ENCODE measurements at places on chromosomes 11 and 22.

GRCh38 chr22:39013942-39014722 lies at the start of gene APOBEC3C:
Gene APOBEC3C, plus strand, starts transcription at chr22:39014257. Its CDS starts 106 bp downstream, at chr22:39014363.
- no peak for DNase-seq

DNA sequence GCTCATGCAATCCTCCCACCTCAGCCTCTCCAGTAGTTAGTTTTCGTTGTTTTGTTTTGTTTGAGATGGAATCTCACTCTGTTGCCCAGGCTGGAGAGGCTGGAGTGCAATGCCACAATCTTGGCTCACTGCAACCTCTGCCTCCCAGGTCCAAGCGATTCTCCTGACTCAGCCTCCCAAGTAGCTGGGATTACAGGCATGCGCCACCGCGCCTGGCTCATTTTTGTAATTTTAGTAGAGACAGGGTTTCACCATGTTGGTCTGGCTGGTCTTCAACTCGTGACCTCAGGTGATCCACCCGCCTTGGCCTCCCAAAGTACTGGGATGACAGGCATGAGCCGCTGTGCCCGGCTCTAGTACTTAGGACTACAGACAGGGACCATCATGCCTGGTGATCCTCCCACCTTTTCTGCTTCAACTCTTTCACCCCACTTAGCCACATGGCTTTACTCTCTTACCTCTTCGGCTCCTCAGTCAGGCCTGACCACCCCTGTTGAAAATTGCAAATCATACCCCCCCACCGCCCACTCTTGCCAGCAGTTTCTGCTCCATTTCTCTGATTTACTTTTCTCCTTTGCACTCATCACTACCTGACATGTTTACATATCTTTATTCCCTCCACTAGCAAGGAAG lies 157.1 kb upstream of the GRK3 start:
- DNase-seq, result no peak

- no peak for DNase-seq
Measured at GRCh38 chr11:112656772-112657428, 304.3 kb upstream of the NCAM1 start.

GRCh38 chr11:70785372-70785771 lies 387.0 kb downstream of the CTTN start:
- no peak for DNase-seq

DNA sequence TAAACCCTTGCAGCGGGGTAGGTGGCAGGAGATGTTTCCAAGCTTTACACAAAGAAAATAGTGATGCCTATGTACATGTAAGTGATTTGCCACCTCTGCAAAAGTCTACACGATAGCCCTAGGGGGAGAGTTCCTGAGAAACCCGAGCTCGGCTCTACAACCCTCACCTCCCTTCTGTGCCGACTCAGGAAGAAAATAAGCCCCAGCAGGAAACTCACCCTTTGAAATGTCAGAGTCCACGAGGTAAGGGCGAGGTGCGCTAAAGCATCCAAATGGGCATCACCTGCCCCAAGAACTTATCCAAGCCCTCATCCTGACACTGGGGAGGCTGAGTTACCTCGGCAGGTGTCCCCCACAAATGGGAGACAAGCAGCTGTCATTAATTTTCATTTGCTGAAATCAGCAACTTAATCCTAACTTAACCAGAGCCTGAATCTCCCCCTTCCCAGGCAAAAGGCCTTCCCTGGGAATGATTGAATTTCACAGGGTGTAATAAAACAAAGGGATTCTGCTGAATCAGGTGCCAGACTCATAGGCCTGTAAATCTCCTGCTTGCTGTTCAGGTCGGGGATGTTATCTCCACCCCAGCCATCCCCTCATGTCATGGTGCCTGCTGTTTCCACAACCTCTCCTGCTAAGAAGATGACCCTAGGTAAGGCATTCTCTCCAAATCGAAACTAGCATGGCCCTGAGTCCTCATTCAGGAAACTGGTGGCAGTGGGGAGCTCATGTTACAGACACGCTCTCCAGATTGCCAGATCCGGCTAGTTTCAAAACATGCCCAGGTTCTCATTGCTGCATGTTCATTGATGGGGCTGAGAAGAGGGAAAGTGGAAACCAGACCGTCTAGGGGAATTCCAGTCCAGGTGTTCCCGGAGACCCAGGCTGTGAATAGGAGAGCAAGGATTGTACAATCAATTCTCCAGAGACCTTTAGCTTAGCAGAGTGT lies 105.3 kb upstream of the KIRREL3 start:
- no peak for DNase-seq

GRCh38 chr22:38943201-38943600 lies 14.2 kb upstream of the APOBEC3A start:
- DNase-seq, result no peak

- no peak for DNase-seq
Measured at GRCh38 chr11:44943118-44943517, 7.6 kb downstream of the TP53I11 start.

DNA sequence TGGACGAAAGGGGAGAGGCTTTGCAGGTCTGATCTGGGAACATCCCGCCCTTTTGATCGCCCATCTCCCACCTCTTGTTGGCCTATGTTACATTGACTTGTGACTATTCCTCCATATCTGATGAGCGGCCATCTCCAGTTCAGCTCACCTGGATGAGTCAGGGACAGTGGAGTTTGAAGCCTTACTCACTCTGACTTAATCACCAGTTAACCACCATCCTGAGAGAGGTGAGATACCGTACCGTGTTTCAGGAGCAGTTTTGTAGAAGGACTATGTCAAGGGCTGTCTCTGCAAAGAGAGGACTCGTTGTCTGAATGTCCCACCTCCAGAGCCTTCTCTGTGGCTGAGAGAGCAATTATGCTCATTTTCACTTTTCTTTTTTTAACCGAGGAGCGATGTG lies 771.7 kb downstream of the NTM start:
- no peak for DNase-seq

GRCh38 chr11:61716478-61717285 lies 35.8 kb upstream of the MYRF start:
- no peak for DNase-seq

DNA sequence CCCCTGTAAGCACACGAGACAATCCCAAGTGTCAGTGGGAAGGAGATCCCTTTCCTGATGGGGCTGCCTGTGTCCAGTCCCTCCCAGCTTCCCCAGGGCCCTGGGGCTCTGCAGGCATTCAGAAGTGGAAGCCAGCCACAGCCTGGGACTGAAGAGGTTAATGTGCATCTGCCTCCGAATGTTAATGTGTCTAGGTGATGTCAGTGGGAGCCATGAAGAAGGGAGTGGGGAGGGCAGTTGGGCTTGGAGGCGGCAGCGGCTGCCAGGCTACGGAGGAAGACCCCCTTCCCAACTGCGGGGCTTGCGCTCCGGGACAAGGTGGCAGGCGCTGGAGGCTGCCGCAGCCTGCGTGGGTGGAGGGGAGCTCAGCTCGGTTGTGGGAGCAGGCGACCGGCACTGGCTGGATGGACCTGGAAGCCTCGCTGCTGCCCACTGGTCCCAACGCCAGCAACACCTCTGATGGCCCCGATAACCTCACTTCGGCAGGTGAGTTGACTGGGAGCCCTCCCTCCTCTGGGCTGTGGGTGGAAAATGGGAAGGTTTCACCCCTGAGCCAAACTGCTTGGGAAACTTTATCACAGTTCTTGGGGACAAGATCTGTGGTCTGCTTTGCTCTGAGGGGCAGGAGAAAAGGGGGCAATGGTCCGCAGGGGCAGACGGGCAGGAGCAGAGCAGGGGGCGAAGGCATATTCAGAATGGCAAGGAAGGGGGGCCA lies at the start of gene MCHR1:
Gene MCHR1 (plus strand): TSS at position 236 of the 715 bp plus-strand sequence. CDS start 169 bp downstream, at position 405.
- DNase-seq, result no peak

DNA sequence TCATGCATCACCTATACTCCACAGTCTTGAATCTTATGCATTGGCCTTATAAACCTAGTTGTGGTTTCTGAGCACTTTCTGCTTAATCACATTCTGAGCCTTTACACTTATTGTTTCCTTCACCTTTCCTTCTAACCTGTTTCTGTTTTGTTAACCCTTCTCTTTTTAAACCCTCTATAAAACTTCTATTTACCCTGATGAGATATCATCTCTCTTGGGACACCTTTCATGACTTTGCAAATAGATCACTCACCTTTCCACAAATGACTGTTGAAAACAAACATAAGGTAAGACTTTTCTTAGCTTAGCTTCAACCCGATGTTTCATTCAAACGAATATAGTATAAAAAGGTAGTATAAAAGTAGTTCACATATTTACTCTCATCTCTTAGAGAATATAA lies 483.6 kb downstream of the FAM181B start:
- DNase-seq, result no peak

DNA sequence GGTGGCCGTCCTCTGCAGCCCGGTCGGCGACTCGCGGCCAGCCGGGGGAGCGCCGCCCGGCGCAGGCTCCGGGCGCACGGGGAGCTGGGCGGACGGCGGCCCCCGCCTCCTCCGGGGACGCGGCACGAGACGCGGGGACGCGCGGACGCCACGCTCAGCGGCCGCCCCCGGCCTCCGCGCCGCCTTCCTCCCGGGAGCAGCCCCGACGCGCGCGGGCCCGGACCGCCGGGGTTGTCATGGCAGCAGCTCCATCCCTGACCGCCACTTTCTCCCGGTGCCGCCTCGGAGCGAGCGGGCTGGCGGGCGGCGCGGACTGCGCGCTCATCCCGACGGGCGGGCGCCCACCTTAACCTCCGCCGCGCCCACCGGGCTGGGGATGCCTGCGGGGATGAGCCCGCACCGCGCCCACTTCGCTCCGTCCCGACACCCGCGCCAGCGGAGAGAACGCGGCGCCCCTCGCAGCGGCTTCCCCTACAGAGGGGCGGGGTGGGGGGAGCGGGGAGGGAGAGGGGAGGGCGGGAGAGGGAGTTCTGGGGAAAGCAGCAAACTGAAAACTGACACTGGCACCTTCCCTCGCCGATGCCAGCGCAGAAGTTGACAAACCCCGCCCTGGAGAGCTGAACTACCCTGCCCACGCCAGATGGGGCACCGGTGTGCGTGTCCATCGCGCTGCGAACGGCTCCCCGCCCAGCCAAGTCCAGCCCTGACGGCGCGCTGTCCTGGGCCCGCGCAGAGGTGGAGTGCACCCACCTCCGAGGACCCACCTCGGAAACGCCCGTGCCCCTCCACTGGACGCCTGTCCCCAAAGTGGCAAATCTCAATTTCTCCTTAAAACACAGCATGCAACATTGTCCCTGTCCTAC lies 588.4 kb downstream of the OPCML start:
- DNase-seq, result no peak

- no peak for DNase-seq
Measured at GRCh38 chr11:96147186-96147585, 195.8 kb downstream of the MAML2 start.

DNA sequence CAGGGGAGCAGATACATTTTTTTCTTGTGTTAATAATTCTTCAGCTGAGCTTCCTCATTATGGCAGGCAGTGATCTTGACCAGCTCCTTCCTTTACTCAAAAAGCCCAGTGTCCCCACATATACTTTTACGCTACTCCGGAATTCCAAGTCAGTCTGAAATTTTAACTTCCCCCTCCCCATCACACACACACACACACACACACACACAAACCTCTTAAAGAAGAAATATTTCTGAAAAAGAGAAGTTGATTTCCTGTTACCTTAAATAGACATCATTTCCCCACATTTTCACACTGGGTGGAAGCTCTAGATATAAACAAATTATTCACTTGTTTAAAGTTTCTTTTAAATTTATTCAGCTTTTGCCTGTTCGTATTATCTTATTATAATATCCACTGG lies 113.9 kb downstream of the DBX1 start:
- DNase-seq, result no peak

DNA sequence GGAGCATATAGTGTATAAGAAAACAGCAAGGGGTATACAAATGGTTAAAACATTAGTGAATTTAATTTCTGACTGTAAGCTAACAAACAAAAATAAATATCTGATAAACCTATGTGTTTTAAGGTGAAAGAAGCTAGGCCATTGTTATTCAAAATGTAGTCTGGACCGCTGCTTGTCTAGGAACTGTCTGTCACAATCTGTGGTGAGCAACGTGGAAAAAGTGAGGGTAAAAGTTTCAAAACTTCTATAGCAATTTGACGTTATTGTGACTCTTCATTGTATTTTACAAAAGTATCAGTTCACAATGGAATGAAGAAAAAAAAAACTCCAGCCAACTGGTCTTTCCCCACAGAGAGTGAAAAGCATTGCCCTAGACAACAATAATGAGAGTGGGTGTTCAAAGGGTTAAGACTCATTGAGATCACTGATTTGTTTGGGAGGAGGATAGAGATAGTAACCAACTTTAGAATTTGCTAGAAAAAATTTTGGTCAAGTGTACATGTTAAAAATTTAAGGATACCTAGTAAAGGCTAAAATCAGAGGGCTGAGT lies 79.1 kb downstream of the UVRAG start:
- no peak for DNase-seq

- no peak for DNase-seq
Measured at GRCh38 chr11:47394322-47395222, 13.8 kb upstream of the SLC39A13 start.

DNA sequence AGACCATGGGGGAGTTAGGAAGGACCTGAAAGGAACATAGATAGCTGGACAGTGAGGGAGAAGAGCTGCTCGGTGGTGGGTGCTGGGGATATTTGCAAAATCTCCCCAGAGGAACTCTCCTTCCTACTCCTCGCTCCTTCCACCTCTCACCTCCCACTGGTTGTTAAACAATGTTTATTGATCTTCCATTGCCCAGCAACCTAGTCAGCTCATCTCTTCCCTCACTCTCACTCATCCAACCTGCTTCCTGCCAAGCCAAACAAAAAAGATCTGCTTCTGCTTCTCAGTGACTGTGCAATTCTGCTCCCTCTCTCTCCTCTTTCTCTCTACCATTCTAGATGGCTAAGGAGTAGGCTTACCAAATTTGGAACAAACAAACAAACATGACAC lies 115.0 kb downstream of the SLC1A2 start:
- no peak for DNase-seq

DNA sequence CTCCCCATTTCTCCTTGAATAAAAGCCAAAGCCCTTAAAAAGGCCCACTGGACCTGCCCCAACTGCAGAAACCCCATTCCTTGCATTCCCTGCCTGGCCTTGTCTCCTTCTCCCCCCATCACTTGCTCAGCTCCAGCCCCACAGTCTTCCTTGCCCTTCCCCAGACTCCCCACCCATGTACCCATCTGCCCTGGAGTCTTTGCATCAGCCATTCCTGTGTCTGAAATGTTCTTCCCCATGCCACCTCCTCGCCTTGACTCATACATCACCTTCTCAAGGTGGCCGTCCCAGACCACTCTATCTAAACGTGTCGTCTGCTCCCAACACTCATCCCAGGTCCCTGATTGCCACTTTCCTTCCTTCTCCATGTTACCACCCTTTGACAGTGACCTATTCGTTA lies 77.4 kb upstream of the SHANK2 start:
- DNase-seq, result no peak
